ENCODE measurements at places on chromosomes 16 and 17.
A peak's percentile ranks its signal among the peaks of the same experiment; 100 is the strongest.

GRCh38 chr16:4678596-4678995 is 14.8 kb upstream of the NUDT16L1 start:
- DNase-seq = no peak

- no peak for DNase-seq
Observed at GRCh38 chr17:31274252-31274651, 22.8 kb downstream of the OMG start.

DNA sequence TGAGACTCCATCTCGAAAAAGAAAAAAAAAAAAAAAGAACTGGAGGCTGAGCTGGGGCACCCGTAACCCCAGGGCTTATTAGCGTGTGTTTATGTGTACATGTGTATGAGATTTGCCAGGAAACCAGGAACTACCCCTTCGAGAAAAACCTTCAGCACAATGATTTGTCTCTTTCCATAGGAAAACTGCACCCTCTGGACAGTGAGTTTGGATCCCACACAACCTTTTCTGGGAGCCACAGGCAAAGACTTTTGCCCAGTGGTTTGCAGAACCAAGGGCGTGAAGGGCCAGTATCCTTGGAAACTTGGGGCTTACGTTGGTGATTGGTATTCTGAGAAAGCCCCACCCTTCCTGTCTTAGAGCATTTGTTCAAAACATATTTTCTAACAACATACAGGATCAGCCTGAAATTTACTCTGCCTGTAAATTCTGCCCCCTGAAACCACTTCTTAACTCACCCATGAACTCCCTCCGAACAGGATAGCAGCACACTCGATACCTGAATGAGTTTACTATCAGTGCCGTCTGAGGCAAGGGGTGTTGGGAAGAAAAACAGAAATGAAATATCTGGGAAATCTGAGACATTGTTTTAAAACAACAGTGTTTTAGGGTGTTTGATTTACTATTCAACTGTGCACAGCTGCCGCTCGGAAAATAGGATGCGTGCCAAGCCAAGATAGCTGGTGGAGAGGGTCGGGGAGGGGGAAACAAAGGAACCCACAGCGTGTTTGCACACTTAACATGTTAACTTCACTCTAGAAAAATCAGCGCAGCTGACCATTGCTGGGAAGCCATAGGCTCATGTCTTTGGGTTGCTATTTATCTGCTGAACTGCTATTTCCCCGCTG is 40.2 kb upstream of the MAF start:
- no peak for DNase-seq

GRCh38 chr16:1427473-1428461 is 3.1 kb upstream of the PERCC1 start:
- peak; percentile 36 for DNase-seq

GRCh38 chr17:72255481-72255880 is 134.7 kb downstream of the SOX9 start:
- DNase-seq = no peak

- DNase-seq = no peak
Observed at GRCh38 chr17:40522961-40523310, 21.5 kb upstream of the TNS4 start.

DNA sequence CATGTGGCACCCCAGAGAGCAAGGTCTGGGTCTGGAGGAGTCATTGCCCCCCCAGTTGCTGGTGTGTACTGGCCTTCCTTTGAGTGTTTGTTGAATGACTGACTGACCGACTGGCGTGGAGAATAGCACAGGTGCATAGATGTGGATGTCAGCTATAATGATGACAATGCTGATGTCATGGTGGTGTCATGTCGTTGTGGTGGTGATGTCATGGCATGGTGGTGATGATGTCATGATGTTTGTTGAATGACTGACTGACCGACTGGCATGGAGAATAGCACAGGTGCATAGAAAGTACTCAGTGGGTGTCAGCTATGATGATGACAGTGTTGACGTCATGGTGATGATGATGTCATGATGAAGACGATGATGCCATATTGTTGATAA is 22.1 kb downstream of the TMEM114 start:
- DNase-seq = no peak

DNA sequence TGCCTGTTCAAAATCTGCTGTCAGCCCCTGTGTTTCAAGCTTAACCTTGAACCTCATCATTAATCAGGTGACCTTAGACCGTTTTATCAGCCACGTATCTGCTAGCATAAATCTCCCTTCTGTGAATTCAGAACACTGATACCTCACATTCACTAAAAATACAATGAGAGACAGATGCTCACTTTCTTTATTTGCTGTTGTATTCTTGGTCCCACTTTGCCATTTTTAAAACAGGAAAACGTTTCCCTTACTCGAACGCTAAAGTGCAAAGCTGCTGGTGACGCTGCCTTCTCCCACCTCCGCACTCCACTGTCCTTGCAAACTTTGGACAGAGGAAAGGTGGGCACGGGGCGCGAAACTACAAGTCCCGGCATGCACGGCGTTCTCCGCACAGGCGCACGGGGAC is 220 bp upstream of the ARHGAP44 start:
- DNase-seq = no peak

- no peak for DNase-seq
Observed at GRCh38 chr17:21542991-21543390, 149.3 kb upstream of the KCNJ18 start.

- no peak for DNase-seq
Observed at GRCh38 chr16:46648656-46649055, 27.5 kb upstream of the SHCBP1 start.

GRCh38 chr16:22183901-22184614 is 21.8 kb downstream of the SDR42E2 start:
- peak; percentile 52 for DNase-seq
